ENCODE measurements at places on chromosomes 1 and 21. TPM values are rescaled to one million over a fixed set of nuclear protein-coding genes. Genes with fewer than 3 reads are reported as not detected.

DNA sequence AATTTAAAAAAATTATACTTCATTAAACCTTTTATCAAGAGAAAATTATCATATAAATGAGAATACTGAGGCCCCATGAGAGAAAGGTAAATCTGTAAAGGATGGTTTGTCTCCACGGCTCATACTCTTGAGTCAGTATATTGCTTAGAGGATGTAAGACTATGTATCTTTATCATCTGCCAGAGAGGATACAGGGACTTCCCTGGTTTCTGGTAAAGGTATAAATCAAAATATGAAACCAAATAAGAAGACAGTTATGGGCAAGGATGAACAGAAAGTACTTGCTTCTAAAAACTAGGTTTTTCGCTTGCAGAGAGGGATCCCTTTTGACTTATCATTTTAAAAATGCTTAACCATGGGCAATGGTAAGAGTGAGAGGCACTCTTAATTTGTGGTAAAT, 112.4 kb downstream of the POU2F1 start:
- no peak for DNase-seq

DNA sequence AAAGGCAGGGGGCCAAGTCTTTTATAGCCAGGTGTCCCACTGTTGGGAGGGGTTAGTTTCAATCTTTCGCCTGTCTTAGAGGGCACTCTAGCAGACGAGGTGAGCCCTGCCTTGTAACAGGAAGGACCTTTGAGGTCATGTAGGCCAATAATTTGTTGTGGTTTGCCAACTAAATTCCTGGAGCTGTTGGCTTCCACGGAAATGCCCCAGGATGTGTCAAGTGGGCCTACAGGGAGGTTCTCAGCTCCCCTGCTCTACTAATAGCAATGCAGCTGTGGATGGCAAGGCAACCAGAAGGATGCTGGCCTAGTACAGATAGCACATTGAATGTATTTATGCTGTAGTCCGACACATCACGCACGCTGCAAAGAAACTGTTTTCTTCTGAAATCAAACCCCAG, 22.3 kb upstream of the CASQ2 start:
- no peak for DNase-seq

- no peak for DNase-seq
These were observed 146.4 kb downstream of the KIF26B start for GRCh38 chr1:245301162-245301580.

DNA sequence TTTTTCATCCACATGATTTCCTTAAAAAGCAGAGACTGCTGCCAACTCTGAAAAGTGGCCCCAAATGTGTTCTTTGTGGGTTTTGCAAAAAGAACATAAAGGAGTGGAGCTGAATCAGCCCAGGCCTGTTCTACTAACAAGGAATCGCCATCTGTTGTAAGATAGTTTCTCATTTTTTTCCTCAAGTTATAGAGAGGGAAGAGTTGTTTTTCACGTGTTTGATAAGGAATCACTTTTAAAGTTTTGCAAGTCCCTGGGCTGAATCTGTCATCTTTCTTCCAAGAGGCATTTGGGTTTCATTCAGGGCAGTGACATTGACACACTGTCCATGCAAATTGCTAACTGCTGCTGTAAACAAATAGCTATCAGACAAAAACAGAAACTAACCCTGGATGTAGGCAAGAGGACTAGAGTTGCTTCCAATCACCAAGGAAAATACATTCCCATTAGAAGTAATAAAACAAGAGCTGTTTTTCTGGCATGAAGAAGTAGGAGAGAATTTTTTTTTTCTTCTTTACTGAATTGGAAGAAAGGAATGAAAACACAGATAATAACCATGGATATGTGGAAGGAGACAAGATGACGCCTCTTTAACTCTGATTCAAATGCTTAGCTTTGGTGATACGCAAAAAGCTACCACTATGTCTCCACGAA, 58.8 kb upstream of the TBX15 start:
- DNase-seq = no peak

- DNase-seq = no peak
These were observed 24.4 kb upstream of the IER5 start for GRCh38 chr1:181064011-181064623.

DNA sequence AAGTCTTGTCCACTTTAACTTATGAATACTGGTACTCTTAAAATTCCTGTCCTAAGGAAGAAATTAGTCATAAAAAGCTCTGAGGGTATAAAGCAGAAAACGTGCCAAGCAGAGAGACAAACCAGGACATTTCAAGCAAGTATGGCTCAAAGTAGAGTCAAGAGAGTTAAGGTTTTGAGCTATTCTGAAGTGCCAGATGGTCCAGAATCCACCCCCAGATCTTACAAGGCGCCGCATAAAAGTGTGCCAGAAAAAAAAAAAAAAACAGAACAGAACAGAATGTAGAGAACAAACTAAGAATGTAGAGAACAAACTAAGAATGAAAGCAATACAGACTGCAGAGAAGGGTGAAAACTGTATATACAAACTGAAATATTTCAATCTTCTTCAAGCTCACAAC, 12.5 kb downstream of the EPS15 start:
- no peak for DNase-seq

GRCh38 chr1:110208916-110209645, 1.0 kb upstream of the KCNC4 start:
- DNase-seq = no peak

- DNase-seq = no peak
These were observed 66.1 kb downstream of the ZNF644 start for GRCh38 chr1:90955769-90956168.

DNA sequence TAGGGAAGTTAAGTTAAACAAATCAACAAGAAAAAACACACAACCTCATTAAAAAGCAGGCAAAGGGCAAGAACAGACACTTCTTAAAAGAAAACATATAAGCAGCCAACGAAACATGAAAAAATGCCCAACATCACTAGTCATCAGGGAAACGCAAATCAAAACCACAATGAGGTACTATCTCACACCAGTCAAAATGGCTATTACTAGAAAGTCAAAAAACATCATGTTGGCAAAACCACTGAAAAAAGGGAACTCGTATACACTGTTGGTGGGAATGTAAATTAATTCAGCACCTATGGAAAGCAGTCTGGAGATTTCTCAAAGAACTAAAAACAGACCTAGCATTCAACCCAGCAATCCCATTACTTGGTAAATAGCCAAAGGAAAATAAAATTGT, 51.1 kb downstream of the HSF2BP start:
- no peak for DNase-seq

DNA sequence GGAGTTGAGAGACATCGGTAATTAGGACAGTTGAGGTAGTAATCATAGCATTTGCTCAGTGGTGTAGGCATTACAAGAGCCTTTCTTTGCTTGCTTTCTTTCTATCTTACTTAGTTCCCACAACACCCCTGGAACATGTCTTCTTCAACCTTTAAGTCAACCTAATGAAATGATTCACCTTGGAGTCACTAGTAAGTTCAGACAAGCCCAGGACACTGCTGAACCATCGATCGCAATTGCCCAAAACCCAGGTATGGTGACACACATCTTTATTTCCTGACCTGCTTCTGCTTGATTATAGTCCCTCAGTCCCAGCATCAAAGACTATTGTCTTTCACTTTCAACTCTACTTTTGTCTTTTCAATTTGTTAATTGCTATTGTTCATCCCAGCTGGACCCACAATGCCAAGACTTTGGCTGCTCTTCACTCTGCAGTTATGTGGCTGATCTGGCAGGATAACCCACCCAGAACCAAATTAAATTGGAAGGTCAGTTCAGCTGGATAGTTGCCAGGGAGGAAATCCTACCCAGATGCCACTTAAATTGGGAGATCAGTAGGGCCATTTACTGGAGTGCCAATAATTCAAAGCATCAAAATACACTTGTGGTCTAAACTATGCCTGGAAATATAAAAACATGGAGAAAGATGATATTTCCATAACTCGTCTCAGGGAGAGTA, 272.9 kb downstream of the RWDD3 start:
- DNase-seq = no peak

DNA sequence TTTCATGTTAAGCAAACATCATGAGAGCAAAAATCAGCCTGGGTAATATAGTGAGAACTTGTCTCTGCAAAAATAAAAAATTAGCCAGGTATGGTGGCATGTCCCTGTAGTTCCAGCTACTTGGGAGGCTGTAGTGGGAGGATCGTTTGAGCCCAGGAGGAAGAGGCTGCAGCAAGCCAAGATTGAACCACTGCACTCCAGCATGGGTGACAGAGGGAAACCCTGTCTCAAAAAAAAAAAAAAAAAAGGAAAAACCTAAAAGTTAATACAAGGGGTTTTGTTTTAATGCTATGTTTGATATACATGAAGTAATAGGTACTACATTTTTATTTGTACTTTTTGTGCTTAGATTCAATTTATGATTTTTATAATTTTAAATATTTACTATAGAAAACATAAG, 27.1 kb upstream of the SLC35A3 start:
- DNase-seq = no peak

GRCh38 chr1:192002063-192002462, 156.2 kb upstream of the RGS18 start:
- DNase-seq = no peak

DNA sequence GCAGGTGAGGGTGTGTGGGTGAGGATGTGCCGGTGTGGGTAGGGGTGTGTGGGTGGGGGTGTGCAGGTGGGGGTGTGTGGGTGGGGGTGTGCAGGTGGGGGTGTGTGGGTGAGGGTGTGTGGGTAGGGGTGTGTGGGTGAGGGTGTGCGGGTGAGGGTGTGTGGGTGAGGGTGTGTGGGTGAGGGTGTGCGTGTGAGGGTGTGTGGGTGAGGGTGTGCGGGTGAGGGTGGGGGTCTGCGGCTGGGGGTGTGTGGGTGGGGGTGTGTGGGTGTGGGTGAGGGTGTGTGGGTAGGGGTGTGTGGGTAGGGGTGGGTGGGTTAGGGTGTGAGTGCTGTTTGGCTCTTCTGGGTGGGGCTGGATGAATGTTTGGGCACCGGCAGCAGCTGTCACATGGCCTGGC, 241.4 kb upstream of the POTED start:
- no peak for DNase-seq

GRCh38 chr1:938088-938683, 14.5 kb downstream of the SAMD11 start:
- peak; percentile 67 for DNase-seq

- DNase-seq = no peak
These were observed 9.4 kb downstream of the OR2M2 start for GRCh38 chr1:248183996-248184395.

- no peak for DNase-seq
These were observed 12.6 kb upstream of the POU2F1 start for GRCh38 chr1:167207940-167208623.

- DNase-seq = no peak
These were observed 110.4 kb upstream of the KCNK1 start for GRCh38 chr1:233503366-233503954.

DNA sequence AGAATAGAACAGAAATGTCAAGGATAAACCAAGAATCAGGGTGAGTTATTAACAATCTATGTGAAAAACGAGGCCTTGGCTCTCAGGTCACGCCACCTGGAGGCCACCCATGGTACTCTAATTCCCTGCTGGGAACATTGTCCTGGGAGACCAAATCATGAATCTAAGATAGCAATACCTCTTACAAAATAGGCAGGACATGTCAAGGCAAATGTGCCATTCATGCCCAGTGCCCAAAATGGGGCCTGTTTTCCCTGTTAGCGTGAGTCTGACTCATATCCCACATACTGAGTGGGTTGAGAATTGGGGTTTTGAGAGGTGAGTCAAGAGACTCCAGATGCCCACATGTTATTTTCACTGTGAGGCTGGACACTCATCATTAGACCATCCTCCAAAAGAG, 380.8 kb downstream of the HHIPL2 start:
- peak; percentile 55 for DNase-seq

DNA sequence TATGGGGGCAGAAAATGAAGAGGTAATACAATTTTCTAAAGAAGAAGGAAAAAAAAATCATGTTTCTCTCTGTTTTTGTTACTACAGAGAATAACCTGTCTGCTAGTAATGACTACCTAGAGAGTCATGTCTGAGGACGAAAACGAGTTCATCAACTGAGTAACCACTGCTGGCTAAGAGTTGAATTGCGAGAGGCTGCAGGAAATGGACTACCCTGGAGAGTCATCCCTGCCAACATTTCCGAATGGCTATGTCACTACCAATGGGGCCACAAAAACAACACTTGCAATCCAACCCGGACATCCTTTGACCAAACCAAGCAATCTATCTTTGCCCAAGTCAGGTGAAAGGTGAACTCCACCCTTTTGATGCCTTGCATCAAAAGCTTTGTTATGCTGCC, 120.6 kb downstream of the FCRL5 start:
- DNase-seq = no peak

- no peak for DNase-seq
These were observed 30.2 kb downstream of the OPTC start for GRCh38 chr1:203524152-203524551.

- DNase-seq = no peak
These were observed 84.1 kb upstream of the CCDC190 start for GRCh38 chr1:162944974-162945674.

- DNase-seq = no peak
These were observed 519.7 kb downstream of the KCNT2 start for GRCh38 chr1:196088541-196088940.

- DNase-seq = no peak
These were observed 403.3 kb downstream of the KCTD3 start for GRCh38 chr1:215970406-215970805.

DNA sequence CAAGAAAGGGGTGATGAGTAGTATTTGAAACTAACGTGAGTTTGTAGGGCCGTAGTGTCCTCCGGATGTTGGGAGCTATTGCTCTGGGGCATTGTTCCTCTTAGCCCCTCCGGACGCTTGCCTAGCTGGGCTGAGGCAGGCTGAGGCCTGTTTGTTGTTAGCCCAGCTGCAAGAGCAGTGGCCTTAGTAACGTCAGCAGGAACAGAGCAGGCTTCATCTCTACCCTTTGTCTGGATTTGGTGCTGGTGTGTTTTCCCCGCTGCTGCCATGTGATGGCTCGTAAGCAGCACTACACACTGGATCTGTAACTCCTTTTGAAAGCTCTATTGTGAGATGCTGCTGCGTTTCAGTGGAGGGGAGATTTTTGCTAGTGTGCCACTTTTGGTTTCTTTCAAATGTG, 57.6 kb downstream of the DNM3 start:
- no peak for DNase-seq

DNA sequence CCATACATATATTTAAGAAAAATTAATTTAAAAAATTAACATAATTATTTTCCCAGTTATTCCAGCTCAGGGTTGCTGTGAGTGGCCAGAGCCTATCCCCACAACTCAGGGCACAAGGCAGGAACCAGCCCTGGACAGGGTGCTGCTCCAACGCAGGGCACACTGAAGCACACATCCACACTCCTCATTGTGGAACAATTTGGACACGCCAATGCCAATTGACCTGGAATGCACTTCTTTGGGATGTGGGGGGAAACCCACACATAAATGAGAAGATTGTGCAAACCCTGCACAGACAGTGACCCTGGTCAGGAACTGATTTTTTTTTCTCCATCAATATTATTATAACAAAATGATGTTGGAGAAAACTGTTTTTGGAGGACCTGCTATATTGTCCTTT, 23.4 kb downstream of the SAMSN1 start:
- no peak for DNase-seq

The DYNLT5 gene
- 0.28 TPM for total RNA-seq

The HNRNPU gene
- total RNA-seq = 85.2 TPM

The TCHHL1 gene
- not detected for total RNA-seq

The ADAMTS5 gene
- total RNA-seq = 0.48 TPM

The HMGN2 gene
- 84.3 TPM for total RNA-seq

The ANP32E gene
- total RNA-seq = 12.9 TPM

The GJB3 gene
- 0.08 TPM for total RNA-seq

The LCE1F gene
- total RNA-seq = not detected

The NT5C1A gene
- not detected for total RNA-seq

The MSH4 gene
- total RNA-seq = 0.08 TPM

The SLC5A9 gene
- 20.6 TPM for total RNA-seq

The HES4 gene
- total RNA-seq = 3.9 TPM

The C1orf141 gene
- total RNA-seq = not detected

Data from left lobe of liver (tissue), 2 donors.